ENCODE measurements at places on chromosomes 16 and 17. TPM values are rescaled to one million over a fixed set of nuclear protein-coding genes. Genes with fewer than 3 reads are reported as not detected.
A peak's percentile ranks its signal among the peaks of the same experiment; 100 is the strongest.

PTX4 gene
- not detected for total RNA-seq

DHRS7C gene
- total RNA-seq, result not detected

PRSS27 gene
- total RNA-seq, result 8.8 TPM

DNA sequence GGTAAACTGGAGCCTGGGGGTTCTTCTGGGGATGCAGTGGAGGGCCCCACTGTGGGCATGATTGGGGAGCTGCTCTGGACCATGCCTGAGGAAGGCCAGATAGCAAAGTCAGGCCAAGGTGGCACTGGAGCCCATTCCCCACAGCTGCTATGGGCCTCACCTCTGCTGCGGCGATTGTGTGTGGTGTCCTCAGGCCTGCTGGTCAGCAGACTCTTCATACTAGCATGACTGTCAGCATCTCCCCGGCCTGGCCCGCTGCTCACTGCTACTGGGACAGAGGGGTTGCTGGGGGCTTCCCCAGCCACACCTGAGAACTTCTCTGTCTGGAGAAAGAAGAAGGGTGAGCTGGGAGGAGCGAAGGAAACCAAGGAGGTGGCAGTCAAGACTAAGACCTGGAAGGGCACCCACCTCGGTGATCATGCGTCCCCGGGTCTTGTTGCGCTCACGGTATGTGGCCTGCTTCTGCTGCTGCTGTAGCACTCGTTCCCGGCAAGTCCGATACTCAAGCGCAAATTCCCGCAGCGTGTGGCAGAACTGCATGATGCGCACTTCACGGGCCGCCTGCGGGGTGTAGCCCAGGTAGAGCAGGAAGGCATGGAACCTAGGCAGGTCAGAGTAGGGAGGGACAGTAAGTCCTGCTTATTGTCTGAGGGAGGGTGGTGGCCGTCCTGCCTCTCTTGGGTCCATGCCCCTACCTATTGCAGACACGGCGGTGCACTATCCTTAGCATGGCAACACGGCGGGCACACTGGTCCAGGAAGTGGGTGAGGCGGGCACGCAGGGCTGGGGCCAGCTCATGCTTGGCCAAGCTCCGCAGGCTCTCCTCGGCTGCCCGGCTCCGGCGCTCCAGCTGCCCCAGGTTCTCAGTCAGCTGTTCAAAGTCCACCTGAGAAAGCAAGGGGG, 3.2 kb downstream of the TMEM208 start:
- H3K36me3 ChIP-seq, result peaks cover 18% of the 10 kb centered on the region
- no peak for DNase-seq
- no peaks in the 10 kb centered on the region for H3K27me3 ChIP-seq
- H3K4me3 ChIP-seq, result no peak overlapping the region
- H3K4me1 ChIP-seq, result peaks cover 31% of the 10 kb centered on the region

- H3K27ac ChIP-seq, result no peak overlapping the region
- DNase-seq, result no peak
These were observed 2.6 kb downstream of the LGALS3BP start for GRCh38 chr17:78976907-78977680.

GRCh38 chr17:73698966-73699365, 54.7 kb upstream of the SDK2 start:
- DNase-seq, result no peak
- H3K4me3 ChIP-seq, result no peak overlapping the region
- H3K27me3 ChIP-seq, result no peaks in the 10 kb centered on the region
- no peak overlapping the region for H3K27ac ChIP-seq
- H3K36me3 ChIP-seq, result no peaks in the 10 kb centered on the region

- peak overlapping the region; percentile 89 for H3K4me3 ChIP-seq
- H3K36me3 ChIP-seq, result no peaks in the 10 kb centered on the region
- peak overlapping the region; percentile 50 for H3K27ac ChIP-seq
- H3K27me3 ChIP-seq, result no peaks in the 10 kb centered on the region
These were observed 1.8 kb downstream of the SNTB2 start for GRCh38 chr16:69188716-69189115.

DNA sequence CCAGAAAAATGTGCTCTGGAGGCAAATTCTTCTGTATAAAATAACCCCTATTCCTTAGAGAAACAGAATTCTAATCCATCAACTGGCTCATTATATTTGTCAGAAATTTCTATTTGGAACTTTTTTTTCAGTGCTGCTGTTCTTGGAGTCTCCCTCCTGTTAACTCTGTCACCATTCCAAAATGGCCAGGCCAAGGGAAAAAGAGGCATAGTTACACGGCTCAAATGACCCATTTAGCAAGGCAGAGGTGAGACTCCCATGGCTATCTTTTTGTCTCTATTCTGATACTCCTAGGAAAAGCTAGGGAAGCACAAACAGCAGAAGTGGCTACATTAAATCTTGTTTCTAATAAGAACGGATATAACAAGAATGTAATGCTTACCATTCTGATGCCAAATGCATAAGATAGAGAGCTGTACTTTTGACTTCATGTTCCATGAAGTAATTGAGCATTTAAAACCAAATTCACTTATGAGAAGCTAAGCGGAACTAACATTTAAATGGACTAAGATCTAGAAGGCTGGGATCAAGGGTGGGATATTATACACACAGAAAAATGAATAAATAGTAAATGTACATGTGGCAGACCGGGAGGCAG, 64.4 kb upstream of the CORO6 start:
- DNase-seq, result no peak
- peaks cover 33% of the 10 kb centered on the region for H3K4me1 ChIP-seq
- H3K4me3 ChIP-seq, result no peak overlapping the region
- no peaks in the 10 kb centered on the region for H3K27me3 ChIP-seq

DNA sequence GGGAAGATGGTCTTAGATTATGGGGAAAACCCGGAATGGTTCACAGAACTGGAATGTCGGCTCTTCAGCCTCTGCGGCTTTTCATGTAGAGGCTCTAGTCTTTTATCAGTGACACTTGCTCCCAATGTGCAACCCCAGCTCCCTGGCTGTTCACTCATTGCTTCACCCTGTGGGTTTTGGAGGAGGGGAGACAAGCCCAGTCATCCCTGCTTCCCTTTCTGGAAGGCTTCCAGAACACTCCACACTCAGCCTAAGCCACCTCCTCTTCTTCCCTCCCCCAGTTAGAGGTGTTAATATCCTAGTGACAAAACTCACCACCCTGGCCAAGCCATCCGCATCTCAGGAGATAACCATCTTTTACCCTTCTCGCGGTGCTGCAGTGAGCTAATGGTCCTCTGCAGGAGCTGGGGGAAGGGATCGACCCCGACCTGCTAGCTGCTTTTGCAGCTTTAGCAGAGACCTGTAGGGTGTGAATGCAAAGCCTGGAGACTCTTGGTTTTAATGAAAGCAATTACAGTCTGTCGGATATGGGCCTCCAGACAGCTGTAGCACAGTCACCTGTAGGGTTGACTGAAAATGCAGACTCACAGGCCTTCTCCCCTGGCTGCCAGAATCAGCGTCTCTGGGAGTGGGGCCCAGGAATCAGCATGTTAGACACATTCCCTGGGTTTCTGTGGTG, 24.3 kb upstream of the LASP1NB start:
- H3K27me3 ChIP-seq, result no peaks in the 10 kb centered on the region
- no peak for DNase-seq
- H3K4me3 ChIP-seq, result peak overlapping the region; percentile 37
- H3K27ac ChIP-seq, result peak overlapping the region; percentile 69

DNA sequence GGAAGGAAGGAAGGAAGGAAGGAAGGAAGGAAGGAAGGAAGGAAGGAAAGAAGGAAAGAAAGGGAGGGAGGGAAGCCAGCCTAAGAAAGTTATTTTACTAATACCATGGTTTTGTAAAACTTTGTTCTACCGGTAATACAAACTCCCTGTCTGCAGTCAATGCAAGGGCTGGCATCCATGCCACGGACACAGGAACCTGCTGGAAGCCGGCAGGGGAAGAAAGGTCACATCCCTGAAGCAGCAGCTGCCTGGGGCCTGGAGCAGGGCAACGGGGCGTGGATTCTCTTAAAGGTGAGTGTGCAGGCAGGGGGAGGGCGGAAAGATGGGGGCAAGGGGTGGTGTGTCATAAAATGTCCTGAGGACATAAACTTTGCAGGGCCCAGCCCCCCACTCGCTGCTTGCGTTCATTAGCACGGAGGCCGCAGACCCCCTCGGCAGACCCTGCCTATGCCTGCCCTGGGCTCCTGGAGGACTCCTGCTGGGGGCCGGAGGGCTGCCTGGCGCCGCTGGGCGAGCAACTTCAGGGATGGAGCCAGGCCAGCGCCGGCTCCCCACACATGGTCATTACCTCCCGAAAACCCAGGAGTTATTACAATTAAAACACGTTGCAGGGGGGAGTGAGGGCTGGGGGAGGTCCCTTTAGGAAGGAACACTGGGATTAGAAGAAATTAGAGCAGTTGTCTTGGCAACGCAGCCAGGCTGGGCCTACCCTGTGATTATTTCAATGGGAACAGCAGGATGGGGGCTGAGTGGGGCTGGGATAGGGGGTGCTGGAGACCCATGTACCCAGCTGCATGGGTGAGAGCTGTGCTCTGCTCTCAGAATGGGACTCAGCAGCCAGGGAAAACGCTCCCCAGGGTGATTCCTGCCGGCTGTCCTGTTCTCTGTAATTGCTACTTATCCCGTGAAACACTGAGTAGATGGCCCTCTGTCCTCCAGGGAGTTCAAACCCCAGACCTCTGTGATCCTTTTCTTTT, 257.9 kb downstream of the SOX9 start:
- no peak overlapping the region for H3K4me3 ChIP-seq
- no peaks in the 10 kb centered on the region for H3K4me1 ChIP-seq
- peaks cover 7% of the 10 kb centered on the region for H3K27me3 ChIP-seq

DNA sequence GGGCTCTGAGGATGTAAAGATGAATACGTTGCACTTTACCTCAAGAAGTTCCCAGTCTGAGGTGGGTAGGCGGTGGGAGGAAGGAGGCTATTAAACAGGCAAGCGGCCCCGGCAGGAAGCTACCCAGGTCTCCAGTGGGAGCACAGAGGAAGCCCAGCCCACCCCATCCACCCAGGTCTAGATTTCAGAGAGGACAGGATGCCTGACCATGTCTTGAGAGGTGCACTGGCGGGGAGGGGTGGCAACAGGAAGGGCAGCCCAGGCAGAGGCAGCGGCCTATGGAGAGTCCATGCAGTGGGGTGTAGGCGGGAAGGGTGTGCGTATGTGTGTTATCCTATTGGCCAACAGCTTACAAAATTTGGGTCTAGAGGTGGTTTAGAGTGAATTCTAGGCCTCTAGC, 13.9 kb downstream of the SARM1 start:
- H3K4me3 ChIP-seq, result peak overlapping the region; percentile 95
- H3K36me3 ChIP-seq, result peaks cover 13% of the 10 kb centered on the region
- no peak overlapping the region for H3K27ac ChIP-seq
- DNase-seq, result no peak
- H3K27me3 ChIP-seq, result peaks cover 6% of the 10 kb centered on the region
- peaks cover 32% of the 10 kb centered on the region for H3K4me1 ChIP-seq

- H3K4me1 ChIP-seq, result no peaks in the 10 kb centered on the region
- H3K4me3 ChIP-seq, result no peak overlapping the region
- H3K27me3 ChIP-seq, result no peaks in the 10 kb centered on the region
- H3K27ac ChIP-seq, result no peak overlapping the region
- no peak for DNase-seq
These were observed 15.5 kb upstream of the ACSF3 start for GRCh38 chr16:89078172-89078571.

GRCh38 chr16:50457423-50457822, 88.6 kb upstream of the BRD7 start:
- H3K36me3 ChIP-seq, result no peaks in the 10 kb centered on the region
- no peak overlapping the region for H3K4me3 ChIP-seq
- H3K4me1 ChIP-seq, result peaks cover 16% of the 10 kb centered on the region
- no peak for DNase-seq
- H3K27ac ChIP-seq, result peak overlapping the region; percentile 14
